Activated naive CD4-positive, alpha-beta T cell (primary cell): ENCODE measurements at places on chromosomes 11 and 22.

GRCh38 chr11:45859661-45860140 is 12.4 kb downstream of the CRY2 start:
- no peak for DNase-seq

- DNase-seq, result no peak
Observed at GRCh38 chr22:48106715-48107259, 1344.3 kb downstream of the TBC1D22A start.

- DNase-seq, result no peak
Observed at GRCh38 chr22:23530106-23530505, 50.0 kb downstream of the IGLL1 start.

DNA sequence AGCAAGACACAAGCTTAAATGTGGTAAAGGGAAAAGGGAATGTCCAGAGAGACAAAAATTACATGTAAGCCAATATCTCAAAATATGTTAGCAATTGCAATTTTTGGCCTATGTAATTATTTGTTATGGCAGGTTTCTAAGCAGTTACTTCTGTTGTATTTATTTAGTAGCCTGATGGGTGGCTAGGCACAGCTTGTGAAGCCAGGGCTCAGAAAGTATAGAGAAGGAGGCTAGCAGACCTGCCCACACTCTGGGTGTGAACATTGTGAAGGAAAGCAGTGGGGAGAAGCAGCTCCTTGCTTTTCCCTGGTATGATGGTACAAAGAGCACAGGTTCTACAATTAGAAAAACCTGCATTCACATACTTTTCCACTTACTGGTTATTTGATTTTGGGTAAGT is 196.5 kb upstream of the PGR start:
- DNase-seq, result no peak

- no peak for DNase-seq
Observed at GRCh38 chr11:35714882-35715627, 52.5 kb downstream of the TRIM44 start.

GRCh38 chr22:32572741-32573500 is 98.3 kb downstream of the FBXO7 start:
- DNase-seq, result no peak

GRCh38 chr22:39773503-39773902 is 120.1 kb downstream of the ENTHD1 start:
- no peak for DNase-seq

- no peak for DNase-seq
Observed at GRCh38 chr22:25853501-25854284, 111.7 kb downstream of the MYO18B start.

GRCh38 chr11:33689501-33689900 is 11.1 kb downstream of the C11orf91 start:
- DNase-seq, result no peak

DNA sequence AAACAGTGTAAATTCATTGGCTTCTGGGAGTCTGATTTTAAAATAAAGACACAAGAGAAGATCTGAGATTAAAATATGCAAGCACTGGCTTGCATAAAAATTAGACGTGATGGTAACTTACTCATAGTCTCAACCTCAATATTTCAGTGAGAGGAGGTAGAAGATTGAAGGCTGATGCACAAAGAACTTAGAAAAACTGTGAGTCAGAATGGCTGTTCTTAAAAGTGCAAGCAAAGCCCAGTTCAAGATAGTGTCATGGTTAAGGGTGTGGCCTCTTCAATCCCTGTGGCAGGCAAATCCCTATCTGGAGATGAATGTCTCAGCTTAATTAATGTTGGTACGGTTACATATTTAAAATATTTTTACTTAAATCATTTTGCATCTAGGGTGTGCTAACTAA is 33.6 kb upstream of the FIBIN start:
- DNase-seq, result no peak

GRCh38 chr11:80451105-80451504 is 1010.3 kb upstream of the TENM4 start:
- no peak for DNase-seq

DNA sequence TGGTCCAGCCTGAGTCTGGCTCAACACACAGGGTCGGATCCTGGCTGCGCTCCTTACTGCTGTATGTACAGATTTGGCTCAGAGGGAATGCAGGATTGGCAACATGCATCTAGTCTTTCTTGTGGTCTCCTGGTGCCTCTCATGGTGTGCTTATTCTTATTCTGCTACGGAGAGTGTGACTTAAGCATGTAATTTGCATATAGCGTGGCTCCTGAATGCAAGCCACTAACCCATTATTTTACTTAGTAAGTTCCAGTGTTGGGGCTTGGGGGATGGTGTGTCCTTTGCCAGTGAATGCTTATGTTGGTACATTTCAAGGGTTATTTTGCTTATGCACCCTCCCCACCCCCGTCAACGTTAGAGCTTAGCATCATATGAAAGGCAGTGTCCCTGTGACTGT is 51.2 kb downstream of the PTPRJ start:
- no peak for DNase-seq

- no peak for DNase-seq
Observed at GRCh38 chr11:67997475-67997921, 6.4 kb downstream of the UNC93B1 start.

GRCh38 chr22:39396797-39397195 is 2.8 kb upstream of the TAB1 start:
- DNase-seq, result no peak

- no peak for DNase-seq
Observed at GRCh38 chr11:131637469-131638175, 267.2 kb downstream of the NTM start.

DNA sequence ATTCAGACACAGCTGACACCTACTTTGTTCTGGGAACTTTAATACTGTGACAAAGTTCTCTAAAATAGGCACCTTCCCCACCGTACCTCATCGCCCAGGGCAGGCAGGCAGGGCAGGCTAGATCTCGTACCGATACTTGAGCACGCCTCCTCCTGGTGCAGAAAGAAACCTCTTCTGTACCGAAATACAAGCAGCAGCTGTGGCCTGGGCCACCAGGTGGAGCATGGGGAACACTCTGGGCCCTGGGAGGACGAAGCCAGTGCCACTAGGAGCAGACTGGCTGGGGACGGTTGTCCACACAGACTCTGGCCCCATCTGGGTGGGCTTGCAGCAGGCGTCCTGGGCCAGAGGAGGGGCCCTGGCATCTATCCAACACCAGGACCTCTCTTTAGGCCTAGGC is 12.8 kb downstream of the PMM1 start:
- DNase-seq, result no peak

GRCh38 chr22:27473533-27473932 is 328.0 kb downstream of the MN1 start:
- DNase-seq, result no peak

GRCh38 chr11:63933459-63933858 is 5.3 kb upstream of the NAA40 start:
- DNase-seq, result no peak

DNA sequence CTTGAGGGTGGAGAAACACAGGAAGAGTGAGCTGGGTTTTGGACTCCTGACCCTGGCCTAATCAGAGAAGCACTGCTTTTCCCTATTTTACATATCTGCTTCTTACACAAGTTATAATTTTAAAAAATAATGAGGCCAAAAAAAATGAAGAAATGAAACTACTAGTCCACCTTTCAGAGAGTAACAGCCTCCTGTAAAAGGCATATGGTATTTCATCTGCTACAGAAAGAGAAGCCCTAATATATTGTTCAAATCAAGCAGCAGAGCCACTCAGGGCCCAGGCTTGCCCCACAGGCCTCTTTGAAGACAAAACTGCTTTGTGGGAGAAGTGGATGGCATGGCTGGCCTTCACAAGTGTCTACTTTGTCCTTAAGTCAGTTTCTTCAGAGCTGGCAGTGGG is 10.0 kb downstream of the DIXDC1 start:
- DNase-seq, result no peak

DNA sequence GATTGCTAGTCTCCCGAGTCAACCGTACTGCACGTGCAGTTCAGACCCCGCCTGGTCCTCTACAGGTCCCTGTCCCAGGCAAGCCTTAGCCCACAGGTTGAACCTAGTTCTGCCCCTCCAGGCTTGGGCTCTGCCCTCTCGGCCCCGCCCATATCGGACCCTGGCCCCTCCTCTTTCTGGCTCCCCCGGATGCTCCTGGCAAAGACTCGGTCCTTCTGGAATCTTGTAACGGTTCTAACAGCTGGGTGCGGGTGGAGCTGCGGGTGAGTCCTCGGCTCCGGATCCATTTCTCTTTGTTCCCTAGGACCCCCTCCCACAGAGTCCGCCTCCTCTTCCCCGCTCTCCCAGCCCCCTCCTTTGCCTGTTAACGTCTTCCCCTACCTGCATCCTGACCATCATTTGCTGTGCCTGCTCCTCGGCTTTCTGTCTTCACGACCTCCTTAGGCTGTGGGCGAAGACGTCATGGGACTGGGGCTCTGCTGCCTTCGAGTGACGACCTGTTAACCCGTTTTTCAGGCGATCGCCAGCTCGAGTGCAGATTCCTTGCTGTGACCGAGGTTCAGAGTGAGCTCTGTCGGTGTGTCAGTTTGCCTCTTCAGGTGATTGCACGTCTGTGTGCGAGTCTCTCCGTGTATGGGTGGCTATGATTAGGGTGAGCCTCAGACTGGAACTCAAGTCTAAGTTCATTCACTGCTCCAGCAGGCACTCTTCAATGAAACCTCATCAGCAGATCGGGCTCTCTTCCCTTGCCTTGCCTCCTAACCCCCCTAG is at the start of gene DNHD1:
DNHD1 (plus strand) TSS at position 212 of the 771 bp plus-strand sequence. CDS start 936 bp downstream, outside the sequence.
- no peak for DNase-seq

- DNase-seq, result no peak
Observed at GRCh38 chr22:37749226-37749625, 52.4 kb downstream of the TRIOBP start.

DNA sequence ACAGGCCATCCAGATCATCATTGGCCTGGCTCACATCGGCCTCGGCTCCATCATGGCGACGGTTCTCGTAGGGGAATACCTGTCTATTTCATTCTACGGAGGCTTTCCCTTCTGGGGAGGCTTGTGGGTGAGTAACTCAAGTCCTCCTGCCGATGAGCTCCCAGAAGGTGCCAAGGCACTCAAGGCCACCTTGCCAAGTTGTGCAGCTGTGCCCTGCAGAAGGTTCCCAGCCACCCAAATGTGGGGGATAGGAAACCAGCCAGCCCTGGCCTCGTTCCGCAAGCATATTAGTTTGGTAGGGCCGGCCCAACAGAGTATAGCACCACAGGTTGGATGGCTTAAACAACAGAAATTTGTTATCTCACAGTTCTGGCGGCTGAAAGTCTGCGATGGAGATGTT is 4.0 kb downstream of the MS4A8 start:
- DNase-seq, result no peak

GRCh38 chr22:21818487-21819182 is 48.8 kb downstream of the MAPK1 start:
- no peak for DNase-seq

DNA sequence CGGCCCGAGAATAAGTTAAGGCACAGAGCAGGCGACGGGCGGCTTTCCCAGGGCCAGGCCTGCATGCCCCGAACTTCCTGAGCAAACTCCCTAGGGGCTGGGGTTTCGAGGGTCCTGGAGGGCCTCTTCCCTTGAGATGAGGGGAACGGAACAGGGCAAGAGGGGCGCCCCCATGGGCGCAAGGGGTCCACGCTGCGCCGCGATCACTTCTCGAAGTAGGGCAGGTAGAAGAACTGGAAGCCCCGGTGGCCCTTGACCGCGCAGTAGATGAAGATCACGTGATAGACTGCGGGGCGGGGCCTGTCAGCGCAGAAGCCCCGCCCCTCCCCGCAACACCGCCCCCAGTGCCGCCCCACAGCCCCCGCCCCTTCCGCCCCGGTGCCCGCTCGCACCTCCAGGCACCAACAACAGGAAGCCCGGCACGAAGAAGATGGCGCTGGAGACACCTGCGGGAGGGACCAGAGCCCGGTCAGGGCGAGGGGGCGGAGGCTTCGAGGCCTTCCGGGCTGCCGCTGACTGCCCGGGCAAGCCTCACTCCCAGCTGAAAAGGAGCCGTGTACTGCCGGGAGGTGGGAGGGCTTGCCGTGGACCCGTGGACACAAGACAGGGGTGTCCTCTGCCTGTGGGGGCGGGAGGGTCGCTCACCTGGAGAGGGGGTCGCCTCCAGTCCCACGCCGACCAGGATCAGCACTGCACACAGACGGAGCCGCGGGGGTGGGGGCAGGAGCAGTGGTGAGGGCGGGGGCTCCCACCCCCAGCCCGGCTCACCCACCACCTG is 4.5 kb downstream of the TMEM134 start:
- peak; percentile 78 for DNase-seq

DNA sequence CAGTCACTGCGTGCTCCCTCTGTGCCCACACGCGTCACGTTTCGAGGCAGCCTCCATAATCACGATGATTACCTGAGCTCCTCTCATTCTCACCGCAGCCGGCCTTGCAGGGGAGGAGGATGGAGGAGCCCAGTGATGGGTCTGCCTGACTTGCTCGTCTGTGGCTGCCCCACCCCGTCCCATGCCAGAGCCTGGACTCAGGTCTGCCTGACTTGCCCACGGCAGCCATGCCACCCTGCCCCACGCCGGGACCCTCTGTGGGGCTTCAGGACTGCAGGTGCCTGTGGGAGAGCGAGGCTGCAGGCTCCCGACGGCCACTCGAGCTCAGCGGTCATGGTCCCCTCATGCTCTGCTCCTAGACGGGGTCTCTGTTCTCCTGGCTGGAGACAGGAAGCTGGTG is 1025.1 kb downstream of the BRD1 start:
- DNase-seq, result no peak

GRCh38 chr11:114172871-114173444 is 113.4 kb downstream of the ZBTB16 start:
- no peak for DNase-seq

- no peak for DNase-seq
Observed at GRCh38 chr11:17066691-17067090, 10.8 kb downstream of the RPS13 start.

DNA sequence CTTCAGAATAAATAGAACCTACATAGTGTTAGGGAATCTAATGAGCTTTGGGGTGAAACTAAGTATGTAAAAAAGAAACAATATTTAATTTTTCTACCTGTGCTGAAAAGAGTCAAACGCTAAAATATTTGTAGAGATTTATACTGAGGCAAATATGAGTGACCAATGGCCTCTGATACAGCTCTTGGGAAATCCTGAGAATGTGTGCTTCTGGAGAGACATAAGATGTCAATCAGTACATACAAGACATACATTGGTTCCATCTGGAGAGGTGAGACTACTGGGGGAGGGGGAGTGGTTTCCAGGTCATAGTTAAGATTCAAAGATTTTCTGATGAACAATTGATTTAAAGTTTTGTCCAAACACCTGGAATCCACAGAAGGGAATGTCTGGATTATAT is 970 bp downstream of the ASRGL1 start:
- no peak for DNase-seq

GRCh38 chr11:70117567-70118145 is 39.5 kb downstream of the ANO1 start:
- no peak for DNase-seq

GRCh38 chr22:29831186-29831921 is 6.7 kb downstream of the ASCC2 start:
- no peak for DNase-seq

DNA sequence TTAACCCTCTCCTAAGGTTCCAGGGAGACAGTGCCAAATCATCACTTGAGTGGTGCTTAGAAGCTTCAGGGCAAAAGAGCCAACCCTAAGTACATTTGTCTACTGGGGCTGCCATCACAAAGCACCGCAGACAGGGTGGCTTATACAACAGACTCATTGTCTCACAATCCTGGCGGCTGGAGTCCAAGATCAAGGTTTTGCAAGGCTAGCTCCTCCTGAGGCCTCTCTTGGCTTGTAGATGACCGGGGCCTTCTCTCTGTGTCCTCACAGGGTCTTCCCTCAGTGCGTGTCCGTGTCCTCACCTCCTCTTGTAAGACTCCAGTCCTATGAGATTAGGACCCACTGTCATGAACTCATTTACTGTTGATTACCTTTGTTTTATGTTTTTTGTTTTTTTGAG is 34.1 kb upstream of the CD81 start:
- DNase-seq, result no peak

- DNase-seq, result no peak
Observed at GRCh38 chr11:65500387-65501185, 1.7 kb downstream of the MALAT1 start.
